ENCODE measurements at places on chromosomes 6 and 20.

- peak; percentile 47 for DNase-seq
Measured at GRCh38 chr6:35419417-35419816, 32.7 kb upstream of the FANCE start.

- no peak for DNase-seq
Measured at GRCh38 chr20:44110816-44111568, 76.0 kb downstream of the JPH2 start.

DNA sequence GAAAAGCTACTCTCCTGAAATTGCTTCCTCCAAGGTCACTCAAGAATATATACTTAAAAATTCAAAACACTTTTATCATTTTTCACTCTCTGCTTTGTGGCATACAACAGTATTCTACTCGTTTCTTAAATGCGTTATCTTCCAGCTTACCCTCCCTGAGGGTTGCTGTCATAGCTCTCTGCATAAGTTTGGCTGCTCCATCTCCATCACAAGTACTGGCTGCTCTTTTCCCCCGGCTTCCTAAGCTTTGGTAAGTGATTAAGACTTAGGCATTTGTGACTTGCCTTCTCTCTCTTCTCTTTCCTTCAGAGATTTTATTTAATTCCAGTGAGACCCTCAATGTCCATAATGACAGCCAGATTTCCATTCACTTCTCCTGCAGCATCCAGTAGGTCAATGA is 128.3 kb downstream of the NKAIN2 start:
- no peak for DNase-seq

DNA sequence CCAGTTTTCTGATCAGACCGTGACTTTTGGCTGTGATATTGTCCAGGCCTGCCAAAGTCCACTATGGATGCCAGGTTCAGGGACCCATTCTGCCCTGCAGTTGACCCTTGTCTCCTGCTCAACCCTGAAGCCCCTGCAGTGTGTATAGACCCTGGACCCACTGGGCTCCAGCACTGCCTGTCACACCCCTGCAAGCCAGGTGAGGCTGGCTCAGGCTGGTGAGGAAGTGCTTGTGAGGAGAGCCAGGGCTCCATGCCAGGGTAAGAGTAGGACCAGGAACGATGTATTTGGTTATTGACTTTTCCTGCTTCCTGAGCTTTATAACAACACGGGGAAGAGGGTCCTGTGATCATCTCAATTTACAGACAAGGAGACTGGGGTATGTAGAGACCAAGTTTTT is 19.1 kb upstream of the CD93 start:
- no peak for DNase-seq

- no peak for DNase-seq
Measured at GRCh38 chr20:1357921-1358671, 29.2 kb upstream of the SDCBP2 start.

DNA sequence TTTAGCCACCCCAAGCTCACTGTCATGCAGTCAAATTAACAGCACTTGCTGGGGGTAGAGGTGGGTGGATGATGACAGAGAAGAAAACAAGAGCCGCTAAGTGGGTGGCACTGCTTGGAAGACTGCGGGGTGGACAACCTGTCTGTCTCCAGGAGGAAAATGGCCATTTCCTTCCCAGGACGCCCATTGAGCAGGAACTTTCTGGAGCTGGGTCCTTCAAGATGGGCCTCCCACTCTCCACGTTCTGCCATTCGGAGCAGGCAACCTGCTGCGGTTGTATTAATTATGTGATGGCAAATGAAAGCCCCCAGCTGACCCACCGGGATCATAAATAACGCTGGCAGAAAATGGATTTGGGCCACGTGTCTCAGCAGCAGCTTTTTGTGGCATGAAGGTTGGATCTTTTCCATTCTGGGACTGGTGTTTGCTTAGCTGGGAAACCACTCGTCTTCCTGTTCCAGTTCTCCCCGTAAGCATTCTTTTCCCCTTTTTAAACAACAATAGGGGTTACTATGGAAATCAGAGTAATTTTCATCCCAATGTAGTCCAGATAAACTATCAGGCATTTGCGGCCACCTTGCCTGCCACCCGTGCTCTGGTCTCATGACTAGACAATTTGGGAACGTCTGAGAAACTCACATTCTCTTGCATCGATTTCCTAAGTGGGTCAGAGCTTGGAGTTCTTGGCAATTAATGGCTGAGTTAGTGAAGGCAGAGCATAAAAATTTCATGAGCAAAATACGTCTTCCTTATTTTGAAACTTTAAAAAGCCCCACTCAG is 215.5 kb downstream of the ANKRD60 start:
- no peak for DNase-seq

DNA sequence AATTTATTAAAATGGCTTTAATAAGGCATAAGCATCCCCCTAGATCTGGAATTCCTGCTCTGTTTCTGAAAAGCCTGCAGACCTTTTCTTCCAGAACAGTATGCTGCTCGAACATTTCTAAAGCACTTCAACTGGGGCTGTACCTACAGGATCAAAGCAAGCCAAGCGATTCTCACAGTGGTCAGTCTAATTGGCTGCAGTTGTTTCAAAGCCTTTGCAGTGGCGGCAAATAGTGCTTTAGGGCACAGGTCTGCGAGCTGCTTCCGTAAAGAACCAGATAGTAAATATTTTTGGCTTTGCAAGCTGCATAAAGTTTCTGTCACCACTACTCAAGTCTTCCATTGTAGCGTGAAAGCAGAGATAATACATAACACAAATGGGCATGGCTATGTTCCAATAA is 88.9 kb upstream of the FBXL4 start:
- no peak for DNase-seq

- peak; percentile 64 for DNase-seq
Measured at GRCh38 chr6:131628726-131629125, 684 bp upstream of the MED23 start.

- no peak for DNase-seq
Measured at GRCh38 chr20:61841966-61842365, 223.7 kb downstream of the TAF4 start.

- no peak for DNase-seq
Measured at GRCh38 chr20:858011-858410, 24.5 kb downstream of the FAM110A start.

DNA sequence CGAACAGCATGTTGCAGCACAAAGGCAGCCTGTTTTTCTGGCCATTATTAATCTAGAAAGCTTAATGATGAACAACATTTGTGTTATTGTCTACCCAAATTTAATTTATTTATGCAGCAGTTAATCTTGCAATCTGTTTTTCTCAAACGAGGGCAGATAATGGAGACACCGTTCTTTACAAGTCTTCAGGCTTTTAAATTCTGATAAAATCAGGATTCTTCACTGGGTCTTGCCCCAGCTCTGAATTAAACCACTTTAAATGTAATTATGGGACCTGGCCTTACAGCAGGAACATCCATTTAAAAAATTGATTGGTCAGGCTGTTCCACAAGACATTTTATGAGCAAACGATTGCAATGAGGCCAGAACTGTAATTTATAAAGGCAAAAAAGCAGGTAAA is 26.5 kb upstream of the INSM1 start:
- no peak for DNase-seq

- no peak for DNase-seq
Measured at GRCh38 chr6:73169111-73169510, 56.2 kb downstream of the KHDC1L start.

GRCh38 chr6:6131492-6132109 is 124.9 kb upstream of the NRN1 start:
- peak; percentile 93 for DNase-seq

- no peak for DNase-seq
Measured at GRCh38 chr6:10873374-10873773, 8.5 kb downstream of the GCM2 start.

GRCh38 chr20:63748070-63748933 is 8.7 kb downstream of the SLC2A4RG start:
- no peak for DNase-seq

DNA sequence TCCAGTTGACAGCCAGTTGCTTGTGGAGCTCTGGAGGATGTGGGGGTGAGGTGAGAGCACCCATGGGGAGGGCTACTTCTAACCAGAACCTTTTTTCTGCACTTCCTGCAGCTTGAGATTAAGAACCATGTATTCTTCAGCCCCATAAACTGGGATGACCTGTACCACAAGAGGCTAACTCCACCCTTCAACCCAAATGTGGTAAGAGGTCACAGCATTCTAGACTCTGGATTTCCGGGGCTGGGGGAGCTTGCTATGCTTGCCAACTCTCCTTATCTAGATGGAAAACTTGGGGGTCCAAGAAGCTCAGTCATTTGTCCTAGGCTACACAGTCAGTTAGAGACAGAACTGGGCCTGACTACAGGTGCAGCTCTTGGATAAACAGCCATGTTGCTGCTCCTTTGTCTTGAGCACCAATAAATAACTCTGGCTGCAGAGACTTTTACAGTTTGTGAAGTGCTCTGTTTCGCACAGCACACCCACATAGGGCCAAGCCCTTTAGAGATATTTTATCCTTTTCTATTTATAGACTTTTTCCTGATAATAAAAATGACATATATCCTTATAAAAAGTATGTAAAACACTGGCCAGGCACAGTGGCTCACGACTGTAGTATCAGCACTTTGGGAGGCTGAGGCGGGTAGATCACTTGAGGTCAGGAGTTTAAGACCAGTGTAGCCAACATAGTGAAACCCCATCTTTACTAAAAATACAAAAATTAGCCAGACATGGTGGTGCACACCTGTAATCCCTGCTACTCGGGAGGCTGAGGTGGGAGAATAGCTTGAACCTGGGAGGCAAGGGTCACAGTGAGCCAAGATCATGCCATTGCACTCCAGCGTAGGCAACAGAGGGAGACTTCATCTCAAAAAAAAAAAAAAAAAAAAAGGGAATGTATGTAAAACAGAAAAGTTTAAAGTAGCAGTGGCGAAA is 10.6 kb upstream of the IFT52 start:
- DNase-seq: no peak

DNA sequence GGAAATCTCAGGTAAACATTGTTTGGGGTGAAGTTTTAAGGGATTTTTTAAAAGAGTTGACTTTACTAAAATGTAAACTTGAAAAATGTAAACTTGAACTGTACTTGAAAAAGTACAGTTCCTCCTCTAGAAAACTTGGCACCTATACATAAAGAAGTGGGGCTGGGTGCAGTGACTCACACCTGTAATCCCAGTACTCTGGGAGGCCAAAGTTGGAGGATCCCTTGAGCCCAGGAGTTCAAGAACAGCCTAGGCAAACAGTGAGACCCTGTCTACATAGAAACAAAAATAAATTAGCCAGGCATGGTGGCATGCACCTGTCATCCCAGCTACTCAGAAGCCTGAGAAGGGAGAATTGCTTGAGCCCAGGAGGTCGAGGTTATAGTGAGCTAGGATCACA is 7.2 kb downstream of the BTBD9 start:
- no peak for DNase-seq

DNA sequence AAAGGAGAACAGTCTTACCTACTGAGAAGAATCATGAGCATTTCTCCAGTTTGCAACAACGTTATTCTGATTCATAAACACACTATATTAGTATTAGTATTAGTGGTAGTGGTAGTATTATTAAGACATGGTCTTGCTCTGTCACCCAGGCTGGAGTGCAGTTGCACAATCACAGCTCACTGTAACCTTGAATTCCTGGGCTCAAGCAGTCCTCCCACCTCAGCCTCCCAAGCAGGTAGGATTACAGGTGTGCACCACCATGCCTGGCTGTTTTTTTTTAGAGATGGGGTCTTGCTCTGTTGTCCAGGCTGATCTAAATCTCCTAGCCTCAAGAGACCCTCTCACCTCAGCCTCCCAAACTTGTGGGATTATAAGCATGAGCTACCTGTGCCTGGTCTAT is 363.5 kb downstream of the SAMD5 start:
- no peak for DNase-seq

- no peak for DNase-seq
Measured at GRCh38 chr6:143301188-143301587, 149.3 kb downstream of the ADAT2 start.

GRCh38 chr20:9422321-9423057 is 91.9 kb upstream of the LAMP5 start:
- no peak for DNase-seq

DNA sequence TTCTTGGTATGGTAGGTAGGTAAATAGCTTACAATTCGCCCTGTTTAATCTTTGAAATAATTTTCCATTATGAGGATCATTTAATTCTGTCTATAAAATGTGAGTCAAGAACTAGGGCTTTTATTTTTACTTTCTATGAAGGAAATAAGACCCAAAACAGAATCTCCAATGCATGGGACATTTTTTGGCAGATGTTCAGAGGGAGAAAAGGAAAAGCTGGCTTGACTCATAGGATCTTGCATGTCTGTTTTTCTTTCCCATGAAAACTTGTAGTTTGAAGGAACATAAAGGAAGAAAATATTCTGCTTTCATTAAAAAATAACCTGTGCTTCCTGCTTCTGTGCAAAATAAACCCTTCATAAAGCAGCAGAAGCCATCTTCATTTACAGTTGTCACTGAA is 143.1 kb upstream of the INSM1 start:
- DNase-seq: no peak

GRCh38 chr20:23358923-23359593 is 2.9 kb upstream of the GZF1 start:
- DNase-seq: peak; percentile 91

GRCh38 chr20:23266530-23267398 is 83.8 kb upstream of the NXT1 start:
- DNase-seq: no peak

DNA sequence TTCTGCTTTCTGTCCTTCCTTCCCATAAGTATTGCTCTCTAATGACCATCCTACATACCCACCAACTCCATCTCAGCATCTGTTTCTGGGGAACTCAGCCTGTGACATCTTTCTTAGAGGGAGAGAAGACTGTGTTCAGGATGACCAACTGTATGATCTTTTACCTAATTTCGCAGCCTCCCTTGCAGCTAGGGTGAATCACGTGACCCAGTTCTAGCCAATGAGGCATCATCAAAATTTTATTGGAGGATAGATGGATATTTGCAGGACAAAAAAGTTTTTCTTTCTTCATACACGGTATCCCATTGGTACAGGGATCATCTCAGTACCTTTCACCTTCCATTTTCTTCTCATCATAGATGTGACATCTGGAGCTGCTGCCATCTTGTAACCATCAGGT is 14.4 kb upstream of the MC3R start:
- no peak for DNase-seq

DNA sequence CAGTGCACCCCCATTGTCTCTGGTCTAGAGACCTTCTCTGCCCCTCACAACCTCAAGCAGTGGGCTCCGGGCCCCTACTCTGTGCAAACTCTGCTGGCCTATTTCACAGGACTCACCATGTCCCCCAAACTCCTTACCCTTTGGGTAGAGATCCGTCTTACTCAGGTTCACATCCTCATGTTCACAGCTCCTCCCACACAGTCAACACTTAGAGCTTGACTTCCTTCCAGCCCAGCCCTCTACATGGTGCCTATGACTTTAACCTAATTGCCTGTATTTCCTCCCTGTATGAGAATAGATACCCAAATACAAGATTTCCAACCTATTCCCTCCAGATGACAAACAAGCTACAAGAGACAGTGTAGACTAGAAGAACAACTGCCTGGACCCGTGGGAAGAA is 528.6 kb upstream of the JARID2 start:
- no peak for DNase-seq

GRCh38 chr6:119501798-119502483 is 152.4 kb upstream of the MAN1A1 start:
- no peak for DNase-seq

GRCh38 chr20:23222531-23223200 is 127.9 kb upstream of the NXT1 start:
- DNase-seq: no peak

GRCh38 chr6:22008248-22008836 is 288.5 kb downstream of the PRL start:
- no peak for DNase-seq
